ENCODE measurements at places on chromosomes 2 and 18. TPM values are rescaled to one million over a fixed set of nuclear protein-coding genes. Genes with fewer than 3 reads are reported as not detected.

Gene GREB1L
- 7.8 TPM for total RNA-seq

Gene HOXD4
- 4.1 TPM for total RNA-seq

Gene ZNF532
- total RNA-seq: 68.8 TPM

Gene SLC9A4
- not detected for total RNA-seq

Gene RBM45
- 5.1 TPM for total RNA-seq

Gene ALPG
- total RNA-seq: not detected

Gene MEIS1
- total RNA-seq: 6.8 TPM

Gene ASPRV1
- total RNA-seq: 1.8 TPM

Gene DNMT3A
- 26.2 TPM for total RNA-seq

Gene OTX1
- total RNA-seq: not detected

Gene UGT1A3
- not detected for total RNA-seq

Gene SCG2
- total RNA-seq: 0.08 TPM

Gene ANKRD30BL
- not detected for total RNA-seq

Gene SAP130
- 10.5 TPM for total RNA-seq

Gene MFF
- 72.1 TPM for total RNA-seq

Gene ZNF407
- total RNA-seq: 7.9 TPM

Gene ERFE
- total RNA-seq: 2.8 TPM

Gene NT5DC4
- total RNA-seq: not detected

Gene C1QL2
- total RNA-seq: not detected

Gene DNER
- not detected for total RNA-seq

Gene ATP6V1B1
- total RNA-seq: 0.53 TPM

Gene MC5R
- total RNA-seq: not detected

Gene GKN1
- not detected for total RNA-seq

Gene CCDC121
- 2.6 TPM for total RNA-seq
